ENCODE measurements at places on chromosomes 7 and 10.

GRCh38 chr10:9175200-9175599 is 1120.7 kb downstream of the GATA3 start:
- DNase-seq, result no peak

- no peak for DNase-seq
Measured at GRCh38 chr10:131043039-131043691, 268.4 kb downstream of the TCERG1L start.

- no peak for DNase-seq
Measured at GRCh38 chr10:132698761-132699391, 87.1 kb downstream of the NKX6-2 start.

DNA sequence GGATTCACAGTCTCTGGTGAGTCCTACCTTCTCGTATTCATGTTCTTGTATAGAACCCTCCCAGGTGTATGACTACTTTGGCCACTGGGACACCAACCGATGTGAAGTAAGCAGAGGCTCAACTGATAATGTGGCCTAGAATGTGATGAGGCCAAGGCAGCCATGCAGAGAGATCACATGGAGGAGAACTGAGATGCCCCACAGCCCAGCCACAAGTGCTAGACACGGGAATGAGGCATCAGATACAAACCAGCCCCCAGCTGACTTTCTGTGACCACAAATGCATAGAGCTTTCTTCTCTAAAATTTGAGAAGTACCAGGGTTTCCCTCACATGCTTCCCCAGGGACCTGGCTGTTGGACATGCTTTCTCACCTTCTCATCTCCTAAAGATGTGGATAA is 375.7 kb downstream of the CCSER2 start:
- DNase-seq, result no peak

- no peak for DNase-seq
Measured at GRCh38 chr10:18140149-18140956, at the start of gene CACNB2. Gene CACNB2 (plus strand): TSS chr10:18140424.

DNA sequence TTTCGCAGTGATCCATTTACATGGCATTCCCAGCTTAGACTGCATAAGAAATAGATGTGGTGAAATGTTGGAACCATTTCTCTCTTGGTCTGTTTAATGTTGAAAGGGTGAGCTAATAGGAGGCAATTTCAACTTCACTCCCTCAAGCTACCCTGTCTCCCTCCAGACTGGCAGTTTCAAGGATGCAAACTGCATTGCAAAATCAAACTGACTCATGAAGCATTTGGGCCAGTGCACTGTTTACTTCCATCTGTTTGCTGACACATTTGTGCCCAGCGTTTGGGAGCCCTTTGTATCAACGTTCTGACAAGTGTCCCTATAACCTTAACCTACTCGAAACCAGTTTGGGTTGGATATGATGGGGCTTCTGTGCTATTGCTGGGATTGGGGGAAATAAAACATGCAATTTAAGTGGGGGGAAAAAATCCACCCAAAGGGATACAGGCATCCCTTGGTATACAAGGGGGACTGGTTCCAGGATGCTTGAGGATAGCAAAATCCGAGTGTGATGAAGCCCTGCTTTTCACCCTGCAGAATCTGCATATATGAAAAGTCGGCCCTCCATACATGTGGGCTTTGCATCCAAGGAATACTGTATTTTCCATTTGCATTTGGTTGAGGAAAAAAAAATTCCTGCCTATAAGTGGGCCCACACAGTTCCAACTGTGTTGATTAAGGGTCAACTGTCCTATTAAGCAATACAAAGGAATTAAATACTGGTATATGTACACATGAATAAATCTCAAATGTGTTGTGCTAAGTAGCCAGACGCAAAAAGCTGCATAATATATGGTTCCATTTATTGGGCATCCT is 15.6 kb downstream of the RHEB start:
- no peak for DNase-seq
